ENCODE measurements at places on chromosomes 13 and 19.

DNA sequence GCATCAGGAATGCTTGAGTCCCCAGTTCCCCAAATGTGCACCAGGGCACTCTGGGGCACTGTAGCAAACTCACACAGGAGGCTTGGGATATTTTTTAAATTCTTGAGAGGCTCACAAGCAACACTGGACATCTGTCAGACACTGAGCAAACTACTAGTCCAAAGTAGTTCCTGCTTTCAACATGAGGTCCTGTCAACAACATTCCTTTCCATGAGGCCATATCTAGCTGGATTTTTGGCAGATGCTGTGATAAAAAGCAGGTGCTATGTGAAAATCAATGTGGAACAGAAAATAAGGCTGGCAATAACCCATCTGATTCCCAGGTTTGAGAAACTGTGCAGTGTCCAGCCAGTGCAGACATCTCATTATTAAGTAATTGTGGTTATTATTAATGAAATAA, 50.5 kb downstream of the STARD13 start:
- DNase-seq = peak; percentile 62

DNA sequence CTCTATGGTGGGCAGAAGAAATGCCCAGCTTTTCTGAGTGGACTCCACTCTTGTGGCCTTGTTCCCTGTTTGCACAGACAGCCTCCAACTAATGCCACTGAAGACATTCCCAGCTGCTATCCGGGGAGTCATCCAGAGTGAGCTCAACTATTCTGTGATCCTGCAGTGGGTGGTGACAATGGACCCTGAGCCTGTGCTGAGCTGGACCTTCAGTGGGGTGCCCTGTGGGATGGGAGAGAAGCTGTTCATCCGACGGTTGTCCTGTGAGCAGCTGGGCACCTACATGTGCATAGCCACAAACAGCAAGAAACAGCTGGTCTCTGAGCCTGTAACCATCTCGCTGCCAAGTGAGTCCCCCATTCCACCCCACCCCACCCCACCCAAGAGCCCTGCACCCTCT, 10.3 kb downstream of the IGSF23 start:
- no peak for DNase-seq

DNA sequence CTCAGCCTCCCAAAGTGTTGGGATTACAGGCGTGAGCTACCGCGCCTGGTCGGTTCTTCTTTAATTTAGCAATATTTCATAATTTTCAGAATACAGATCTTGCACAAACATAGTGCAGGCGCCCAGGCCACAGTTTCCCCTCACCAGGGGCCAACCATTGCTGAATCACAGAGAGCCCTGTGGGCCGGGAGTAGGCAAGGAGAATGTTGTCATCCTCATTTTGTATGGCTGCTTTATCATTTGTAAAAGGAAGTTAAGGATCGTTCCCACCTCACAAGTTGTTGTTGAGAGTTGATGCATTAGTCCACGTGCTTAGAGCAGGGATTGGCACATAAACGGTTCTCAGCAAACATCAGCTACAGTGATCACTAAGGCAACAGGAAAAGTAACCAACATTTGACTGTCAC, 30.2 kb downstream of the MEIS3 start:
- DNase-seq = peak; percentile 29

DNA sequence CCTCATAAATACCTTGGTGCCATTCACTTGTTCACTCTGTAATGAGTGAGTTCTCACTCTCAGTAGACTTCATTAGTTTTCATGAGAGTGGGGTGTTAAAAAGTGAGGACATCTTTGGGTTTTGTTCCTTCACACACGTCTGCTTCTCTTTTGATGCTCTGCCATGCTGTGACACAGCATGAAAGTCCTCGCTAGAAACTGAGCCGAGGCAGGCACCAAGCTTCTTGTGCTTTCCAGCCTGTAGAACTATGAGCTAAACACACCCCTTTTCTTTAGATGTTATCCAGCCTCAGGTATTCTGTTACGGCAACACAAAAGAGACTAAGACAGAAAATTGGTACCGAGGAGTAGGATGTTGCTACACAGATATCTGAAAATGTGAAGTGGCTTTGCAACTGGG, 43.7 kb downstream of the ALOX5AP start:
- no peak for DNase-seq

GRCh38 chr13:23322353-23323336, 110.9 kb downstream of the SACS start:
- no peak for DNase-seq

Data from fibroblast of pulmonary artery (primary cell).